ENCODE measurements at places on chromosomes 1 and 21.

- H3K27me3 ChIP-seq: no peaks in the 10 kb centered on the region
- H3K36me3 ChIP-seq: no peaks in the 10 kb centered on the region
- no peak overlapping the region for H3K4me3 ChIP-seq
- H3K27ac ChIP-seq: no peak overlapping the region
- DNase-seq: no peak
- no peaks in the 10 kb centered on the region for H3K4me1 ChIP-seq
These were observed 100.4 kb downstream of the ATP5PO start for GRCh38 chr21:33815143-33815707.

- H3K27me3 ChIP-seq: no peaks in the 10 kb centered on the region
- H3K27ac ChIP-seq: no peak overlapping the region
- DNase-seq: no peak
- H3K36me3 ChIP-seq: no peaks in the 10 kb centered on the region
- H3K4me1 ChIP-seq: no peaks in the 10 kb centered on the region
These were observed 63.3 kb downstream of the DHRS3 start for GRCh38 chr1:12554521-12555305.

GRCh38 chr1:208763971-208764370, 519.8 kb upstream of the PLXNA2 start:
- H3K36me3 ChIP-seq: no peaks in the 10 kb centered on the region
- no peak overlapping the region for H3K4me3 ChIP-seq
- no peak for DNase-seq
- H3K27ac ChIP-seq: no peak overlapping the region

DNA sequence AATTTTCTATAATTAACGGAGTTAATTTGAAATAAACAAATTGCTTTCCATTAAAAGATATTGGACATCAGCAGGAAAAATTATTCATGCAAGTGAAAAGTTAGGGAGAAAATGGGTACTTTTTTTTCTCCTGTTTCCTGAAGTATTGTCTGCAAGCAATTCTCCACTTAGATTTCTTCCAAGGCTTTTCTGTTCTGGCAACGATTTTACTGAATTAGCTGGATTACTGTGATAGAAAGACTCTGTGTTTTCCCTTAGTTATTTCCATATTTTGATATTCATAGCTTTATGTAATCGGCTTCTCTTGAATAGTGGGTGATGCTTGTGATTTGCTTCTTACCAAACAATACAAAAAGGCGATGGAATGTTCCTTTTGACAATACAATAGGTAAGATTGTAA, 1333.9 kb downstream of the AMY1C start:
- no peaks in the 10 kb centered on the region for H3K27me3 ChIP-seq
- no peaks in the 10 kb centered on the region for H3K36me3 ChIP-seq
- no peak for DNase-seq
- H3K27ac ChIP-seq: no peak overlapping the region

GRCh38 chr1:245707941-245708340, 553.2 kb downstream of the KIF26B start:
- H3K36me3 ChIP-seq: no peaks in the 10 kb centered on the region
- DNase-seq: no peak
- H3K4me3 ChIP-seq: no peak overlapping the region
- H3K27ac ChIP-seq: no peak overlapping the region
- H3K4me1 ChIP-seq: no peaks in the 10 kb centered on the region

Measured in CD4-positive, alpha-beta T cell (primary cell).